ENCODE measurements at places on chromosomes 5 and 9. TPM values are rescaled to one million over a fixed set of nuclear protein-coding genes. Genes with fewer than 3 reads are reported as not detected.

GGTA1 gene
- not detected for total RNA-seq

NPR3 gene
- total RNA-seq, result 2.3 TPM

CDH9 gene
- total RNA-seq, result not detected

CCL21 gene
- total RNA-seq, result not detected

SPATA31E1 gene
- not detected for total RNA-seq
